ENCODE measurements at places on chromosomes 6 and 20.

DNA sequence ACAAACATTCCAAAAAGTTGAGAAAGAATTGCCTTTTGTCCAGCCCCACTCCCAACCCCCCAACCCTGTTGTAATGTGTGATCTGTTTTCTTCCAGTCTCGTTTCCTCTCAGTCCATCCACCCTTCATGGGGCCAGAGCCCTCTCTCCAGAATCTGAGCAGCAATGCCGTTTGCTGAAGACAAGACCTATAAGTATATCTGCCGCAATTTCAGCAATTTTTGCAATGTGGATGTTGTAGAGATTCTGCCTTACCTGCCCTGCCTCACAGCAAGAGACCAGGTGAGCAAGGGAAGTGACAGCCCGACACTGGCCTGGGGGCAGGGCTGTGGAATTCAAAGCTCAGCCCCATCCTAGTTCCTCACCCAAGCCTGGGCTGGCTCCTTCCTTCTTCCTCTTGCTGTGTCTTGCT lies 7.8 kb downstream of the MAVS start:
- DNase-seq, result no peak

DNA sequence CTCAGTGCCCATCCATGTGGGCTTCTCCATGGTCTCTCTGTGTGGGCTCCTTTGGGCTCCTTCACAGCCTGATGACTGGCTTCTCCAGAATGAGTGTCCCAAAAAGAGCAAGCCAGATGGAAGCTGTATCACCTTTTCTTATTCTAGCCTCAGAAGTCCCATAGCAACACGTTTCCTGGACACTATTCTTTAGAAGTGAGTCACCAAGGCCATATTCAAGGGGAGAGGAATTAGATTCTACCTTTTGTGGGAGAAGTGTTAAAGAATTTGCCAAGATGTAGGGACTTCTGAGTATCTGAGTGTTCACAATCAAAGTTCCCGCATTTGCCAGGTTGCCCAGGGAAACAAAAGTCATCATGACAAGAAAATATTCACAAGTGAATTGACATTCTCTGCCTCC lies 20.7 kb upstream of the TBC1D22B start:
- DNase-seq, result no peak

GRCh38 chr6:106693418-106693817 lies 64.0 kb downstream of the QRSL1 start:
- no peak for DNase-seq

DNA sequence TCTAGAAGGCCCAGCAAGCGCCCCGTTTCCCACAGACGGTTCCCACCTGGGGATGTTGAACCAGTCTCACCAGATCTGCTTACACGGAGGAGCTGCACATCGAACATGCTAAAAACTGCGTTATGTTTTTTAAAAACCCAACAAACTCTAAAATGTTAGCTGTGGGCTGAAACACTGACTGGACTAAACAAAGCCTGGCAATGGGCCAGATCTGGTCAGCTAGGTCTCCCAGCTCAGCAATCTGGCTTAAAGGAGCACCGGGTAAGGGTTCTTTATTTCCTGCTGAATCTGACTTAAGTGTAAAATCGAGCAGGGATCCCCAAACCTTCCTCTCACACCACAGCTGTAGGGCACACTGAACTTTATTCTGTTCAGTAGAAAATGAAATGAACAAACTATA lies 156.9 kb downstream of the FOXC1 start:
- DNase-seq, result no peak

GRCh38 chr6:30600451-30600961 lies 16.5 kb downstream of the PPP1R10 start:
- DNase-seq, result no peak

DNA sequence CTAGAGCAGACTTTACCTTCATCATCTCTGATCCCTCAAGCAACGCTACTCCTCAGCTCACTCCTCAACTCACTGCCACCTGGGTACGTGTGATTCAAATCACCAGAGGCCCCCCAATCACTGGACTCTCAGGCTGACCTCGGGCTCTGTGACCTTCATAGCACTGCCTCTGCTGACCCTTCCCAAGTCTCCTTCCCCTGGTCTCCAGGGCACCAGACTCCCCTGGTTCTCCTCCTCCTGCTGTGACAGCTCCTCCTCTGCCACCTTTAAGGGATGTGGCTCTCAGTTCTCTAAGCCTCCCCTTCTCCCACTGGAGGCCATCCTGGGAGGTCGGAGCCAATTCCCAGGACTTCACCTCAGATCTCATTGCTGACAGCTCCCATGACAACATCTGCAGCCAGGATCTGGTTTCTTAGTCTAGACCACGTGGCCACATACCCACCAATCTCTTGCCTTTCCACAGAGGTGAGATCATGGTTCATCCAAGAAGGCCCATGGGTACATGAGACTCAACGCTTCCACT lies 90.4 kb downstream of the NFATC2 start:
- DNase-seq, result no peak

GRCh38 chr6:40444811-40445210 lies 142.4 kb downstream of the LRFN2 start:
- DNase-seq, result no peak
